ENCODE measurements at places on chromosomes 7 and 10. TPM values are rescaled to one million over a fixed set of nuclear protein-coding genes. Genes with fewer than 3 reads are reported as not detected.

FKBP9 gene
- total RNA-seq: 23.2 TPM

GRCh38 chr7:108809356-108809755 is 239.7 kb downstream of the DNAJB9 start:
- no peaks in the 10 kb centered on the region for H3K27me3 ChIP-seq
- H3K4me1 ChIP-seq: no peaks in the 10 kb centered on the region
- no peak overlapping the region for H3K27ac ChIP-seq

DYDC1 gene
- total RNA-seq: not detected

GRCh38 chr10:60732807-60733516 is 45.3 kb upstream of the CDK1 start:
- H3K27me3 ChIP-seq: peaks cover 19% of the 10 kb centered on the region
- H3K36me3 ChIP-seq: no peaks in the 10 kb centered on the region

ZNF804B gene
- not detected for total RNA-seq

DNA sequence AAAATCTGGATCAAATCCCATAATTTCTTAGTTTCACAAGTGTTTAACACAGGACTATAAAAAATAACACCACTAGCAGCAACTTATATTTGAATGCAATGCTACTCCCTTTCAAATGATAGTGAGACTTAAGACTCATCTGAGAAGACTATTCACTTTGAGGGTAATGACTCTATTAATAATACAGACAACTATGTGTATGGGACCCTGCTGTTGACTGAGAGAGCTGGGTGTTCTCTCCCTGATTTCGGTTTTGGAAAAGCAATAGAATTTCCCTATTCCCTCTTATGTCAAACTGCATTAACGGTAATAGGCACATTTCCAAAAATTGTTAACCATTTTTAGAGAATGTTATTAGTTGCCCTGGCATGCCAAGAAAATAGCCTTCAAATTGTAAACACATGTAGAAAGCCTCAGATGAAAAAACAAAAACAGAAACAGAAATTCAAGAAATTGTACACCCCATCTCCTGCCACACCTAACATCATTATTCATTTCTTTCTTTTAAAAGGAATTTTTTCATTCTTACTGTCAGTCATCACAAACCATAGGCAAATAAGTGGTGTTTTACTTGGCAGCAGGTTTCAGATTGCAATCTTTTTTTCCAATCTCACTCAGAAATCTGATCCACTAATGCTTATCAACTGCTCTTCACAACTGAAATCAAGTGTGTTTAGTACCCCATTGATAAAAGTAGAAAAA is 153.7 kb downstream of the TFPI2 start:
- H3K27me3 ChIP-seq: no peaks in the 10 kb centered on the region
- H3K4me1 ChIP-seq: no peaks in the 10 kb centered on the region
- no peak overlapping the region for H3K4me3 ChIP-seq
- DNase-seq: no peak
- H3K27ac ChIP-seq: no peak overlapping the region
- no peaks in the 10 kb centered on the region for H3K36me3 ChIP-seq

DNA sequence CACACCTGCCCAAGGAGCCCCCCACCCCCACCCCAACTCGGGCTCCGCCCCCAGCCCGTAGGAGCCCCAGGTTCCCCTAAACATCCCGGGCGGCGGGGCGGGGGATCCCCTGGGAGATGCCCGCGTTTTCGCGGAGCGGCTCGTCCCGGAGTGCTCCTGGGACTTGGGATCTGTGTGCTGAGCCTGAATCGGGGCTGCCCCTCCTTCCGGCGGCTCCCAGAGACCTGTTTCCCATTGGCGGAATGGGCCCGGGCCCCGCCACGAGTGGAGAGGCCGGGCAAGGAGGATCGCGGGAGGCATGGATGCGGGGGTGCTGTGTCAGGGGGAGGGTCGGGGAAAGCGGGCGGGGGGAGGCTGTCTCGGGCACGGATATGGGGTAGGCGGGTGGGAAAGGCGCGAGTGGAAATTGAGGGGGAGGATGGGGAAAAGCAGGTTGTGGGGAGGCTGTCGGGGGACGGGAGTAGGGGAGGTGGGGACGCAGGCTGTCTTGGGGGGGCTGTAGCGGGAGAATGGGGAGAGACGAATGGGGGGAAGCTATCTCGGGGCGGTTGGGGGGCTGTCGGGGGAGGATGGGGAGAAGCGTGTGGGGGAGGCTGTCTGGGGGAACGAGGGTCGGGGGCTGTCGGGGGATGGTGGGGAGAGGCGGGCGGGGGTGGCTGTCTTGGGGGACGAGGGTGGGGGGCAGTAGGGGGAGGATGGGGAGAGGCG is 572 bp upstream of the BHLHA15 start:
- DNase-seq: no peak
- no peaks in the 10 kb centered on the region for H3K4me1 ChIP-seq
- H3K36me3 ChIP-seq: peaks cover 30% of the 10 kb centered on the region
- no peak overlapping the region for H3K27ac ChIP-seq
